Heart left ventricle (tissue), 16 donors: ENCODE measurements at places on chromosomes 2 and 18.

- no peak for DNase-seq
- H3K36me3 ChIP-seq: peaks cover 66% of the 10 kb centered on the region
- peak overlapping the region; percentile 84 for H3K4me3 ChIP-seq
- H3K27me3 ChIP-seq: no peaks in the 10 kb centered on the region
These were observed 590 bp downstream of the EIF2B4 start for GRCh38 chr2:27369471-27370025.

- peak within 1 kb of the TSS; percentile 67 for H3K27ac ChIP-seq
- DNase-seq: peak; percentile 37
- no peaks in the 10 kb centered on the region for H3K4me1 ChIP-seq
- no peaks in the 10 kb centered on the region for H3K27me3 ChIP-seq
- H3K4me3 ChIP-seq: peak within 1 kb of the TSS; percentile 25
These were observed at the start of gene EPB41L3 for GRCh38 chr18:5543773-5544389. EPB41L3 (minus strand) TSS chr18:5543997; CDS start chr18:5489183, 54,814 bp downstream.

- no peaks in the 10 kb centered on the region for H3K27me3 ChIP-seq
- no peak for DNase-seq
- H3K27ac ChIP-seq: no peak overlapping the region
- no peaks in the 10 kb centered on the region for H3K4me1 ChIP-seq
- H3K4me3 ChIP-seq: no peak overlapping the region
These were observed 59.8 kb downstream of the C2orf74 start for GRCh38 chr2:61221819-61222218.

DNA sequence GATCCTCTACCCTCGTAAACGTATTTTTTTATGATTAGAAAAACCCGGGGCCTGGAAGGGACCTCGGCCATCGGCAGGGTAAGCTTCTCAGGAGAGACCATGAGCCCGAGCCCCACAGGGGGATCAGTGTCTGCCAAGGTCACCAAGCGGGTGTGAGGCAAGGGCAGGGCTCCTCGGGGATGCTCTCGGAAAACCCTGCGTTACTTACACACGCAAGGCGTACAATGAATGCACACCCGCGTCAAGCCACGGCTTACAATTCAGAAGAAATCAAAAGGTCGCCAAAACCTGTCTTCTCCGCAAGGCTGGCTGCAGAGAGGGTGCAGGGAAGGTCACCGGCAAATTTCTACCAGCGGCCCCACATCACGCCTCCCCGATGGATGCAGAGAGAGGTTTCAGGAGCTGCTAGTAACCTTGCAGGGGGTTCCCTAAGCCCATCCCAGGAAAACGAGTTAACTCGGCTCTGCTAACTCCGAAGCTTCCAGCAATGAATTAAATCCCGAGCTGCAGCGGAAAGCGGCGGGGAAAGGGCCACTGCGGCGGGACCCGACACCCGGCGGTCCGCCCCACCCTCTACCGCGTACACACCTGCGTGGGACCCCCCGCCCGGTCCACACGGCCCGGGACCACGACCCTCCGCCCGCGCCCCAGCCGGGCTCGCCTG, 638 bp downstream of the ST3GAL5 start:
- no peaks in the 10 kb centered on the region for H3K4me1 ChIP-seq
- H3K4me3 ChIP-seq: peak overlapping the region; percentile 83
- no peaks in the 10 kb centered on the region for H3K36me3 ChIP-seq
- no peaks in the 10 kb centered on the region for H3K27me3 ChIP-seq
- peak overlapping the region; percentile 77 for H3K27ac ChIP-seq

- peaks cover 13% of the 10 kb centered on the region for H3K27me3 ChIP-seq
- peak overlapping the region; percentile 58 for H3K4me3 ChIP-seq
- H3K4me1 ChIP-seq: peaks cover 9% of the 10 kb centered on the region
- no peak overlapping the region for H3K27ac ChIP-seq
These were observed 964 bp upstream of the GALNT3 start for GRCh38 chr2:165795011-165795410.

DNA sequence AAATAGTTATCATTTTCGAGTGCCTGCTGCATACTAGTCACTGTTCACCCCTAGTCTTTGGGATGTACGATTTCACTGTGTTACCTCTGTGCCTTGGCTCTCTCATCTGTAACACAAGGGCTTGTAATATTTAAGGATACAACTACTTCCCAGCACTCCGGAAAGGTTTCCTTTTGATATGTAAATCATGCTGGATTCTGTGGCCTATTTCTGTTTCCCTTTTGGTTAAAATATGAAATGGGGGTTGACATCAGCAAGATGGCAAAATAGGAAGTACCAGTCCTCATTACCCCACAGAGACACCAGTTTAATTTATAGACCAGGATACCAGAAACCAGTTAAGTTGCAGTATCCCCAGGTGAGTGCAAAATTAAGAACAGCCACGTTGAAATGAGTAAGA, 23.5 kb downstream of the PSMG2 start:
- no peaks in the 10 kb centered on the region for H3K4me1 ChIP-seq
- H3K27me3 ChIP-seq: no peaks in the 10 kb centered on the region
- peaks cover 48% of the 10 kb centered on the region for H3K36me3 ChIP-seq
- no peak overlapping the region for H3K4me3 ChIP-seq

- H3K4me3 ChIP-seq: peak overlapping the region; percentile 95
- H3K36me3 ChIP-seq: no peaks in the 10 kb centered on the region
- DNase-seq: no peak
- peaks cover 10% of the 10 kb centered on the region for H3K4me1 ChIP-seq
- peak overlapping the region; percentile 98 for H3K27ac ChIP-seq
- no peaks in the 10 kb centered on the region for H3K27me3 ChIP-seq
These were observed 558 bp upstream of the NEMP2 start for GRCh38 chr2:190535121-190535439.

DNA sequence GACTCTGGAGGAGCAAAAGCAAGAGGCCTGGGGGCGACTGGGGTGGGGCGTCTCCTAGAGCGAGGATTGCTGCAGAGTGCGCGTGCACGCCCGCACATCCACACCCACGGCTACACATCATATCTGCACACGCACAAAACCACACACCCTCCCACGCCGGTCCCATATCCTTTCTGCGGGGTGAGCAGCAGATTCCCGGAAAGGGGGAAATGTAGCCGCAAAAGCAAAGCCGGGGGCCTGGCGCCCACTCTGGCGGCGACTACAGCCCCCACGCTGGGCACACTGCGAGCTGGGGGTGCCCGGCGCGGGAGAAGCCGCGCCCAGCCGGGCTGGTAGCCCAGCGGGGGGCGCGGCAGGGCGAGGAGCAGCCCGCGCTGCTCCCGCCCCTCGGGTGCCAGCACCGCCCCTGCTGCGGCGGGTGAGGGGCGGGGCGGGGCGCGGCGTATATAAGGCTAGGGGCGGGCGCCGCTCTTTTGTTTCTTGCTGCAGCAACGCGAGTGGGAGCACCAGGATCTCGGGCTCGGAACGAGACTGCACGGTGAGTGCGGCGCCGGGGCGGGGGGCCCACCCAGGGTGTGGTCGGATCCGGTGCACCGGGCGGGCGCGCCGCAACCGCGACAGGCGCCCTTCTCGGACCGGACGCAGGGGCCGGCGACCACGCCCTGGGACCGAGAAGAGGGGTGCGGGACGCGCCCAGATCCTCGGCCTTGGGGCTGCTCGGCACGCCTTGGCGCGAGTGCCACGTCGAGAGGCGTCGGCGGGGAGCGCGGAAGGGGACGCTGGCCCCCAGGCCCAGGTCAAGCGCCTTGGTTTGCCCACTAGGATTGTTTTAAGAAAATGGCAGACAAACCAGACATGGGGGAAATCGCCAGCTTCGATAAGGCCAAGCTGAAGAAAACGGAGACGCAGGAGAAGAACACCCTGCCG, at the start of gene TMSB10:
TSS of gene TMSB10 (plus strand) at position 476 of the 927 bp plus-strand sequence.
- H3K4me3 ChIP-seq: peak within 1 kb of the TSS; percentile 72
- H3K4me1 ChIP-seq: peaks cover 10% of the 10 kb centered on the region
- H3K27ac ChIP-seq: peak within 1 kb of the TSS; percentile 94
- DNase-seq: peak; percentile 92

GRCh38 chr2:134218414-134218813, 35.5 kb upstream of the MGAT5 start:
- H3K4me1 ChIP-seq: peaks cover 30% of the 10 kb centered on the region
- H3K36me3 ChIP-seq: no peaks in the 10 kb centered on the region
- no peak overlapping the region for H3K27ac ChIP-seq
- no peak for DNase-seq
- H3K4me3 ChIP-seq: no peak overlapping the region

DNA sequence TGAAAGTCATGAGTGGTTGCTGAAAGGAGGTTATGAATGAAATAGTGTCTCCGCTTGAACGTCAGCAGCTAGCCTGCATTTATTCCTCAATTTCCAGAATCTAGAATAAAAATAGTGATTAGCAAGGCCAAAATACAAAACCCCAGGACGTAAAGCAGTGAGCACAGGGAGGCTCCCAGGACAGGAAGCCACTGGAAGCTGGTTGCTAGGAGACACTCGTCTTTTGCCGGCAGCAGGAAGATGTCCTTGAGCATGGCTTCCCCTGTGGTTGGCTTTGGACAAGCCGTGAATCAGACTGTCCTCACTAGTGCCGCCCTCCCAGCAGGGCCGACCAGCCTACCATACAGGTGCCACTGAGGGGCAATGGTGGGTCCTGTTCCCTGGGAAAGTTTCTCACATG, 374.4 kb downstream of the MTX2 start:
- no peaks in the 10 kb centered on the region for H3K36me3 ChIP-seq
- no peak overlapping the region for H3K27ac ChIP-seq
- H3K4me1 ChIP-seq: no peaks in the 10 kb centered on the region
- H3K4me3 ChIP-seq: no peak overlapping the region
- H3K27me3 ChIP-seq: peaks cover 63% of the 10 kb centered on the region

- peaks cover 40% of the 10 kb centered on the region for H3K4me1 ChIP-seq
- H3K27ac ChIP-seq: no peak overlapping the region
- H3K4me3 ChIP-seq: no peak overlapping the region
- no peaks in the 10 kb centered on the region for H3K36me3 ChIP-seq
These were observed 89.1 kb downstream of the ALPK2 start for GRCh38 chr18:58539659-58540380.

DNA sequence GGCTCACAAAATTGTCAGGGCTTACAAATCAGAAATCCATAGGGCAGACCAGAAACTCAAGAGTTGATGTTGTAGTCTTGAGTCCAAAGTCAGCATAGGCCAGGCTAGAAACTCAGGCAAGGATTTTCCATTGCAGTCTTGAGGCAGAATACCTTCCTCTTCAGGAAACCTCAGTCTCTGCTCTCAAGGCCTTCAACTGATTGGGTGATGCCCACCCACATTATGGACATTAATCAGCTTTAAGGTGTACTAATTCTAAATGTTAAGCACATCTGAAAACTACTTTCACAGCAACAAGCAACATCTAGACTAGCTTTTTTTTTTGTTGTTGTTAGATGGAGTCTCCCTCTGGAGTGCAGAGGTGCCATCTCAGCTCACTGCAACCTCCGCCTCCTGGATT, 31.3 kb upstream of the ZNF512 start:
- H3K36me3 ChIP-seq: no peaks in the 10 kb centered on the region
- H3K4me1 ChIP-seq: no peaks in the 10 kb centered on the region
- no peak overlapping the region for H3K27ac ChIP-seq
- H3K4me3 ChIP-seq: no peak overlapping the region
- no peak for DNase-seq

DNA sequence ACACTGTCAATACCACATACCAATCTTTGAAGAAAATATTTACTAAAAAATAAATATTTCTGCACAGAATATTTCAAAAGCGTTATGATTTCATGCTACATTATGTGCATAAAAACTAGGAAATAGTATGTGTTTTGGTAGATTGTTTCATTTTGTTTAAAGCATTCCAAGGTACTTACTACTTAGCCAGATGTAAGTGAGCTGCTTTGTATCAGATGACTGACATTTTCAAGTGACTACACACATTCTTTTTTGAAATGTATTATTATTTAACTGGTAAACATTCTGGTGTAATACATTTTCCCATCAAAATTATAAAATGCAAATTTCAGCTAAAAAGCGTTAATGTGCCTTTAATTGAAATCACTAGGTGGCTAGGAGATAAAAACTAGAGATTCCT, 21.5 kb downstream of the GCA start:
- H3K4me1 ChIP-seq: no peaks in the 10 kb centered on the region
- no peaks in the 10 kb centered on the region for H3K36me3 ChIP-seq
- H3K4me3 ChIP-seq: no peak overlapping the region
- DNase-seq: no peak

DNA sequence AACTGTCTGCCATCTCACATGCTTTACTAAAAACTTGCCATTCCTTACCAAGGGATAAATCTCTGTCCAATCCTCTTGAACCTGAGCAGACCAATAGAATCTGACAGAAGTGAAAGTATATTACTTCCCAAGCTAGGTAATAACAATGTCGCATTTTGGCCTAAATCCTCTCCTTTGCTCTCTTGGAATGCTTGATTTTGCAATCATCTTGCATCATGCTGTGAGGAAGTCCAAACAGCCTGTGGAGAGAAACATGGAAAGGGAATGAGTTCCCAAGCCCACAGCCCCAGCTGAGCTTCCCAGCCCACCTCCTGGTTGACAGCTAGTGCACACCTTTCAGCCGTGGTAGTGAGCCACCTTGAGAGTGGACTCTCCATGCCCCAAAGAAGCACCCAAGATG, 540.6 kb downstream of the STK39 start:
- no peaks in the 10 kb centered on the region for H3K36me3 ChIP-seq
- no peak for DNase-seq
- H3K4me1 ChIP-seq: no peaks in the 10 kb centered on the region
- no peaks in the 10 kb centered on the region for H3K27me3 ChIP-seq

GRCh38 chr2:155043097-155043496, 344.6 kb downstream of the KCNJ3 start:
- no peaks in the 10 kb centered on the region for H3K4me1 ChIP-seq
- DNase-seq: no peak
- no peaks in the 10 kb centered on the region for H3K27me3 ChIP-seq
- H3K36me3 ChIP-seq: no peaks in the 10 kb centered on the region
- H3K27ac ChIP-seq: no peak overlapping the region
